ENCODE measurements at places on chromosomes 3 and 15.

- no peak for DNase-seq
These were observed 19.4 kb downstream of the WWTR1 start for GRCh38 chr3:149638228-149639092.

GRCh38 chr3:38131621-38132369 is 5.1 kb downstream of the ACAA1 start:
- DNase-seq: no peak

DNA sequence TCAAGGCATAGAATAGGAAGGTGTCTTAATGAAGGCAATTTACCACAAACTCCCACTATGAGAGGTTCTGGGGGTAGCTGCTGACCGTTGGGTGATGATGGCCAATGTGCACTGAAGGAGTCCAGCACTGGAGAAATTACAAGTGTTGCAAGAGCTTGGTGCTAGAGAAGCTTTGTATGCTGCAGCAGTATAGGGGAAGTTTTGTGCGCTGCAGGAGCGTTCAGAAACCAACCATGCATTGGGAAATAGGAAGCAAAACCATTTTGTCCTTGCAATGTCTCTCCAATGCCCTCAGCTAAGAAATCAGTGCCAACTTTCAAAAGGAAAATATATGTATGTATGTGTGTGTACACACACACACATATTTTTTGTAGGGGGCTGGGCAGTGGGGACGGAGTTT is 441.6 kb upstream of the NAALADL2 start:
- DNase-seq: no peak

DNA sequence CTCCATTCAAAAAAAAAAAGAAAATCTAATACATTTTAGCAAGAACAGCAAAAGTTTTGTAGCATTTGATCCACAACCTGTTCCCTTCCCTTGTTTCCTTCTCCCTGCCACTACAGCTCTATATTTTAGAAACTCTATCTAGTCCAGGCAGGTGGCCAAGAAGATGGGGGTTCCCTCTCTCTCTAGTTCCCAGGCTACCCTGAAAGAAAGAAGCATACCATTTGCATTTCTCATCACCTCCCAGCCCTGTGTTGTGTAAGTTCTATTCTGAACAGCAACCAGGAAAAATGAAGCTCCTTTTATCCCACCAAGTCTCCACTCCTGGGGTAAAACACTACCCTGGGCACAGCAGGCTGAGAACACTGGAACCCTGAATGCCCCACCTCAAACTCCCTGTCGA is 100.0 kb downstream of the PCCB start:
- no peak for DNase-seq

- no peak for DNase-seq
These were observed 369.8 kb downstream of the DIPK2A start for GRCh38 chr3:144341471-144341870.

- no peak for DNase-seq
These were observed 94.6 kb upstream of the NANOGP8 start for GRCh38 chr15:35179739-35180138.

- DNase-seq: no peak
These were observed 148.8 kb upstream of the NDN start for GRCh38 chr15:23835953-23836352.

Measured in activated naive CD4-positive, alpha-beta T cell (primary cell).